Fibroblast of skin of scalp (primary cell): ENCODE measurements at places on chromosomes 2 and 18.
A peak's percentile ranks its signal among the peaks of the same experiment; 100 is the strongest.

GRCh38 chr2:68303033-68303901, 16.5 kb downstream of the CNRIP1 start:
- no peak for DNase-seq

DNA sequence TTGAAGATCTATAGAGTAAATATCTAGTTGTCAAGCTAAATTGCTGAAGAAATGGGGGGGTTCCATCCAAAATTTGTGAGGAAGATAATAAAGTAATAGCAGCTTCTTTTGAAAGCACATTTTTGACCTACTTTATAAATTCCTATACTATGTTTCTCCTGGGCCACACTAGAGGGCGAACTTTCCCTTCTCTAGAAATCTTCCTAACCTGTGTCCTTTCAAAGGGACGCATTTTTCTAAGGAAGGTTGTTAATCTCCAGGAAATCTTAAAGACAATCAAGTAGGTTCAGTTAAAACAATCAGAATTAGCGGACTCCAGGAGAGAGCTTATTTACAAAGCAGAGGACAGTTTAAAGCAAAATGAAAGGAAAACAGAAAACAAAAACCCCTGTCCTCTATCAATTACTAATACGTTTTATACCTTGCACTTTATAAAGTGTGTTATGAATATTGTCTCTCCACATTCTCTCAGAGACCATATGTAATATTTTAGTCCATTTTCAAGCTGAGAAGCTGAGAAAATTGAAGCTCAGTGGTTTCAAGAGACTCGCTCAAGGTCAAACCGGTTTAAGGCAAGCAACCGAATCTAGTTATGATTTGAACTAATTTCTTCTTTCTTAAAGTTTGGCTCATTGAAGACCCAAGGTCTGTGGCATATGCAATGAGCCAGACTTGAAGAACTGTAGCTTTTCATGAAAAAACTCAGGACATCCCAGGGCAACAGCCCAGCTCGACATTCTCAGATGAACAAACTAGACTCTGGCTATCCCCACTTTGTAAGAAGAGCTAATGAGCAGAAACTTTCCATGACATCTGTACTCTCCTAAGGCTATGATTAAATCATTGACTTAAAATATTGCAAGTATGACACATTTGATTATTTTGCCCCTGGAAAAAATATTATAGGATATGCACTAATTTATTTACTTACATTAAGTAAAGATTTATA, 273.6 kb downstream of the PAX3 start:
- peak; percentile 24 for DNase-seq

DNA sequence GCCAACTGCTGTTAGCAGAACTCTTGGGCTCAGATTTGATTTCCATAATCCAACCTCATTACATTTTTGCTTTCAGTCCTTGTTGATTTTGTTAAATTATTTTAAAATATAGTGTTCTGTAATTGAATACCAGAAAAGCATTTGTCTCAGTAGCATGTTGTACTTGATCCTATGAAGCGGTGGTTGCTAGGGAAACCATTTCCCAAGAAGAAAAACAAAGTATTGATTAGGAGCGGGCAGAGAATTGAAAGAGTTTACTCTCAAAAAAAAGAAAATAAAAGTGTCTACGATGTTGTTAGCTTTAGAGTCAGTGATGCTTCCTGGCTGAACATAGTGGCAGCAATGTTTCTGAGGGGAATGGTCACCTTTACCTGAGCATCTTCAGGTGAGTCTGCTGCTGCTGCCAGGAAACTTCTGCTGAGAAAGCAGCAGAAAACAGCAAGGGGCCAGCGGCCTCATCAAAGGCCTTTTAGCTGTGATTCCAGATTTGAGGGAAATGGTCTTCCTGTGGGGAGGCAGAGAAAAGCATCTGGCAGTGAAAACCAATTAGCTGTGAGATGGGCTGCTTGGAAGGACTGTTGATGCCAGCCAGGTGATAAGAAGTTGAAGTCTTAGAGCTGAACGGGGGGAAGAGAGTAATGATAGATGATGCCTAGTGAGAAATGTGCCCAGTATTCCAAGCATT, 37.1 kb downstream of the CRIM1 start:
- no peak for DNase-seq

- DNase-seq, result no peak
Measured at GRCh38 chr2:105371810-105372209, 27.0 kb downstream of the FHL2 start.

- no peak for DNase-seq
Measured at GRCh38 chr2:13103151-13103550, 386.4 kb downstream of the TRIB2 start.

- DNase-seq, result no peak
Measured at GRCh38 chr2:105780606-105781005, 35.9 kb downstream of the NCK2 start.

GRCh38 chr18:50287028-50287440, 458 bp downstream of the CXXC1 start:
- no peak for DNase-seq

DNA sequence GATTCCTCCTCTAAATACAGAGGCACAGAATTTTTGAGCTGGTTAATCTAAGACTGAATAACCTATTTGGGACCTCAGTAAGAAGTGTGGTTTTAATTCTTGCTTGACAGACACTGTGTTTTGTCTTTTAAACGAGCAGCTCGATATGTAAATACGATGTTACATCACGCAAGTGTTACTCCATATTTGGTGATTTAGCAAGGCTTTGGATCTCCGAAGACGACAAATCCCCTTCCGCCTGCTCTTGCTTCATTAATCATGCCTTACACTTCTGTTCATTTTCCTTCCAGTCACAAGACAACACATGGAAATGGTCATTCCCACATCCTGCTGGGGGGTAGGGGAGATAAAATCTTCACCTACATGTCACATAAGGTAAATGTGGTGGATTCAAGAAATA, 9.4 kb downstream of the BCL11A start:
- peak; percentile 87 for DNase-seq

GRCh38 chr18:23969664-23970063, 44.9 kb upstream of the TTC39C start:
- DNase-seq, result no peak

GRCh38 chr2:220894069-220894468, 678.0 kb downstream of the EPHA4 start:
- DNase-seq, result peak; percentile 3
